Nucleus accumbens (tissue), 56 donors: ENCODE measurements at places on chromosomes 5 and 9.
A peak's percentile ranks its signal among the peaks of the same experiment; 100 is the strongest.

- no peak for DNase-seq
Measured at GRCh38 chr5:82265047-82265446, 13.1 kb downstream of the RPS23 start.

- DNase-seq, result no peak
Measured at GRCh38 chr9:33931326-33931725, 114.4 kb downstream of the UBE2R2 start.

DNA sequence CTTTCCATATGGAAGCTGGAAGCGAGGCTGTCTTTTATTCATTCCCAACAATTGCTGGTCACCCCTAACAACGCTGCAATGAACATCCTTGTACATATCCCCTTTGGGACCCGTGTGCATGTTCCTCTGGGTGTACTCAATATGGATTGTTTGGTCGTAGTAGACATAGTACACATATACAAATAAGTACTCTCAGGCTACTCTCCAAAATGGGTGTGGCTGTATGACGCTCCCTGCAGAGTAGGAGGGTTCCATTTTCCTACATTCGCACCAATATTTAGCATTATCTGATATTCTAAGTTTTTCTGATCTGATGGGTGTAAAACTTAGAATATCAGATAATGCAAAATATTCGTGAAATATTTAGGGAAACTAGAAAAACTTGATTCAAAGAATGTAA, 23.2 kb upstream of the NAA35 start:
- no peak for DNase-seq

GRCh38 chr9:122820490-122820845, 7.9 kb downstream of the PDCL start:
- no peak for DNase-seq

- no peak for DNase-seq
Measured at GRCh38 chr5:110345623-110346022, 380.8 kb downstream of the TMEM232 start.

DNA sequence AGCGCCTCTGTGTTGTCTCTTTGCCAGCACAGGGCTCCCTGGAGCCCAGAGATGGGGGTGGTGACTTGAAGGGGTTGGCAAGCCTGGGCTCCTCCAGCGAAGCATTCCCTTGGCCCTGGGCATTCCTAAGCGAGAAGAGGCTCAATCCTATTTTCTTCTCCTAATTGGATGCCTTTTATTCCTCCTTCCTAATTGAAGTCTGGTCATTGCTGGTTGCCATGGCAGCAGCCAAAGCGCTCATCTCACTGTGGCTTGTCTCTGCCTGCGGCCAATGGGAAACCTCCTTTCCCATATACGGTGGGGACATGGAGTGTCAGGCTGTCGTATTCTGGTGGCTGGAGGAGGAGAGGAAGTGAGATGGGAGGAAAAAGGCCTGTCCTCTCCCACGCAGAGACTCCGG, 52.3 kb upstream of the RARS1 start:
- peak; percentile 45 for DNase-seq

DNA sequence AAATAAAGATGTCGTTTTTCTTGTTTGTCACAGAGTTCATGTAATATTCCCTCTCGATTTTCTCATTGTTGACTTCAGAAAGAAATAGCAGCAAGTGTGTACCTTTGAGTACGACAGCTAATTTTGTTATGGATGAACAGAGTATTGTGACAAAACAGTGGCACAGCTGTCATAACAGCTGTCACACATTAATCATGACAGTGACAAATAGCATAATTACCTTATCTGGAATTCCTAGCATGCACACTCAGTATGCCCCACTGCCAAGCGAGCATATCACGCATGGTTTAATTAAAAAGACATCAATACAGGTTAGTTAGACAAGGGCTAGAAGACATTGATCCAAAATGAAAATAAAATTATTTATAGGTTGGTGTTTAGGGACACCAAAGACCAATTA, 375.1 kb downstream of the SPATA31D1 start:
- no peak for DNase-seq

DNA sequence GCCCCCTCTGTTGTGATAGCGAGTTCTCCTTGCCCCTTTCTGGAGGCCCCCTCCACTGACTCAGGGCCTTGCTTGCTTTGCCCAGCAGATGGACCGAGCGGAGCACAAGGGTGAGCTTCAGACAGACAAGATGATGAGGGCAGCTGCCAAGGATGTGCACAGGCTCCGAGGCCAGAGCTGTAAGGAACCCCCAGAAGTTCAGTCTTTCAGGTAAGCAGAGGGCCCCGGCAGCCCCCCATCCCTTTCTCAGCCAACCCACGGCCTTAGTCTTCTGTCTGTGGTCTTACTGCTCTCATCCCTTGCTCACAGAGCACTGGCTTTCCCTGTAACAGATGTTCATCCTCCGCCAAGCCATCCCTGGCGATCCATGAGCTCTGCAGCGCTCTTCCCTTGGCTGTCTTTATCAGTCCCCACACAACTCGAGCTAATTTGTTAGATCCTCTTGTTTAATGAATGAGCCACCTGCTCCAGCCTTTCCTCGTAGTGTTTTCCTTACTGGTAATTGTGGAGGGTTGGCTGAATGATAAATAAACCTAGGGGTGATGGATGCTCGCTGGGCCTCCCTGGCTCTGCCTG, 18.4 kb upstream of the RARS1 start:
- no peak for DNase-seq

GRCh38 chr5:96247097-96247701, 185.8 kb downstream of the PCSK1 start:
- DNase-seq, result no peak

DNA sequence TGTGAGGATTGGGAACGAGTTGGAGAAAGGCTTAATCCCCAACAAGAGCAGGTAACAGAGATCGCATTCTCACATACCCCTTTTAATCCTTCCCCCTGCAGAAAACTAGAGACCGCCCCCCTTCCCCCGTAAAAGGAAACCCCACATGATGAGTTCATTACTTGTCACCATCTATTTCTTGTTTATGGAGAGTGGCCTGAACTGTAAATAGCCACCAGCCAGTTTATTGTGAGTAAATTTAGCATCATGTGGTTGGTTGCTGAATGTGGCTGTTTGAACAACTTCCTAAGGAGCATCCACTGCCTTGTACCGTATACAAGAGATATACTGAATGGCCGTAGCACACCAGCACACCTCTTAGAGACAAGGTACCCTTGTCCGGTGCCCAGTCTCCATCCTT, 62.1 kb downstream of the TJP2 start:
- no peak for DNase-seq

GRCh38 chr9:133951265-133951664, 40.9 kb downstream of the VAV2 start:
- DNase-seq, result no peak

DNA sequence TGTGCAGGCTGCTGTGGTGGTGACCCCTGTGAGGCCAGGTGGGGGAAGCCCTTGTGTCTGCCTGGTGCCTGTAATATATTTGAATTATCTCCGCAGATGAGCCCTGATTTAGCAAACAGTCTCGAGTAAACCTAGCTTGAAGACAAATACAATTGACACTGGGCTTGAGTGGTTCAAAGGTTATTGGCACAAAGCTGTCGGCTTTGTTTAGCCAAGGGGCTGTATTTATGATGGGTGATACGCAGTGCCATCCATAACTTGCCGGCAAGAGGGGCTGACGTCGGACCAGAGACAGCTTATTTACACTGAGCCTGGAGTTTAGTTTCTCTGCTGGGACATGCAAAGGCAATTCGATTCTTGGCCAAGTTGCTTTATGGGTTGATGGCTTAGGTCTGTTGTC, 20.0 kb upstream of the PITX1 start:
- no peak for DNase-seq

DNA sequence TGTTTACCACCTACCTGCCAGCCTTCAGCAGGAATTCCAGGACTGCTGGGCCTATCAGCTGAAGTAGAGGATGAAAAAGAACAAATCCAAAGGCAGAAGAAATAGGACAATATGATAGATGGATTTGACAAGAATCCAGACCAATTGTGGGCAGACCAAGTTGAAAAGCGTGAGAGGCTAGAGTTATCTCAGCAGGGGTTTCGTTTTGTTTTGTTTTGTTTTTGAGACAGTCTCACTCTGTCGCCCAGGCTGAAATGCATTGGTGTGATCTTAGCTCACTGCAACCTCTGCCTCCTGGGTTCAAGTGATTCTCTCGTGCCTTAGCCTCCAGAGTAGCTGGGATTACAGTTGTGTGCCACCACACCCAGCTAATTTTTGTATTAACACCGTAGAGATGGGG, 113.2 kb downstream of the PALM2AKAP2 start:
- no peak for DNase-seq

DNA sequence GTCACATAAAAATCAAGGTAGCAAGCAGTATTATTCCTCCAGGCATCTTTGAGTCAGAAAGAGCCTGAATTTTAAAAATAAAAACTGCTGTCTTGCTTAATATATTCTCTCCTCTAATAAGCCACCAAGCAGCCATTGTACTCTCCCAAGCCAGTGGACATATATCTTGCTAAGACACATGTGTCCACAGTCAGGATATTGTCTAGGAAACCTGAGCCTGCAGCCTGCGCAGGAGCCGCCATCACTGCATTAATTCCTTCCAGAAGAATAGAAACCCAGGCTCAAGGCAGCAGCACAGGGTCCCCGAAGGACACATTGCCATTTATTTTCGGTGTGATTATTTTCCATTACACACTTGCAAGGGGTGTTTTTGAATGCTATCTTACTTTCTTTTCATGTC, 345.3 kb downstream of the ARHGEF28 start:
- no peak for DNase-seq

DNA sequence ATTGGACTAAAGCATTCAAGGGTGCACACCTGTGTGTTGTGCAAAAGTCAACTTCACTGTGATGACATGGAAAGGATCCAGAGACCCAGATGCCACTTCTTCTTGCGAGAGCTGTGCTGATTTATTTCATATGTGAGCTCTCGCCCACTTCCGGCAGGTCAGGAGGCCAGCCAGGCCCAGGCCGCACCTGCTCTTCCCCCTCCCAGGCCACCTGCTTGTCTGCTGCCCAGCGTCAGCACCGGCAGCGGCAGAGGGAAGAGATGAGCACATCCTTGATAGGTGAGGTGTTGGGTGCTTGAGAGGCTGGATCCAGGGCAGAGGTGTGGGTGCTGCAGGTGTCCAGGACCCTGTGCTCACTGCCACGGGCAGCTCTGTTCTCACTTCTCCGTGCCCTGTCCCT, 242.9 kb downstream of the FANCC start:
- no peak for DNase-seq

GRCh38 chr9:15010581-15010980, 100.4 kb upstream of the FREM1 start:
- DNase-seq, result no peak

GRCh38 chr5:53568871-53569270, 8.4 kb downstream of the NDUFS4 start:
- DNase-seq, result no peak

GRCh38 chr5:162274679-162275078, 207.1 kb downstream of the GABRG2 start:
- no peak for DNase-seq

- no peak for DNase-seq
Measured at GRCh38 chr5:155222393-155222792, 208.8 kb downstream of the KIF4B start.

DNA sequence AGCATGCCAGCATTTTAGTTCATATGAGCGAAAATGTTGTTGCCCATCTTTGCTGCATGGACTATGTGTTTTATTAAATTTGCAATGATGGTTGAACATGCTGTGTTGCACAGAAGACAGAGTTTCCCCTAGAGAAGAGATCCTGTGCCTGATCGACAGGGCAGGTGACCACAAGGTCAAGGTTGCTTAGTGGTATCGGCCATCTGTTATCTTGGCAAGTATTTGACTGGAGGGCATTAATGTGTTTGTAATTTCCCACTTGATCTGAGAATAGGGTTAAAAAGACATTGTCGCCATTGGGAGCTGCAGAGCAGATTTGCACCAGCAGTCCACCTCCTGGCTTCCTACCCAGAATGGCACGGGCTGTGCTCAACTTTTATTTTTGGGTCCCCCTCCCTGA, 1523.6 kb upstream of the WWC1 start:
- DNase-seq, result no peak

DNA sequence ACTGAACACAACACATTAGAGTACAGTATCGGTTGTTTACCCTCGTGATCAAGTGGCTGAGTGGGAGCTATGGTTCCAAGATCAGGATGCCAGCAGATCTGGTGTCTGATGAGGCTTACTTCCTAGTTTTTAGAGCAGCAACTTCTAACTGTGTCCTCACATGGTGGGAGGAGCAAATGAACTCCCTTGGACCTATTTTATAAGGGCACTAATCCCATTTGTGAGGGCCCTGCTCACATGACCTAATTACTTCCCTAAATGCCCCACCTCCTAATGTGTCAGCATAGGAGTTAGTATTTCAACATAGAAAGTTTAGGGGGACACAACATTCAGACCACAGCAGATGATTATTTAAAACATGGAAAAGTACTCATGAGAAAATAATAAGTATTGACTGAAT, 111.8 kb downstream of the GCNT1 start:
- DNase-seq, result no peak

GRCh38 chr9:113599646-113600022, 136.1 kb downstream of the RGS3 start:
- DNase-seq, result no peak

GRCh38 chr5:178189433-178189832, 2.3 kb upstream of the GMCL2 start:
- DNase-seq, result no peak

GRCh38 chr5:5615569-5615968, 193.1 kb downstream of the ICE1 start:
- DNase-seq, result no peak

- DNase-seq, result peak; percentile 71
Measured at GRCh38 chr5:42994555-42995359, 45.4 kb downstream of the ANXA2R start.

DNA sequence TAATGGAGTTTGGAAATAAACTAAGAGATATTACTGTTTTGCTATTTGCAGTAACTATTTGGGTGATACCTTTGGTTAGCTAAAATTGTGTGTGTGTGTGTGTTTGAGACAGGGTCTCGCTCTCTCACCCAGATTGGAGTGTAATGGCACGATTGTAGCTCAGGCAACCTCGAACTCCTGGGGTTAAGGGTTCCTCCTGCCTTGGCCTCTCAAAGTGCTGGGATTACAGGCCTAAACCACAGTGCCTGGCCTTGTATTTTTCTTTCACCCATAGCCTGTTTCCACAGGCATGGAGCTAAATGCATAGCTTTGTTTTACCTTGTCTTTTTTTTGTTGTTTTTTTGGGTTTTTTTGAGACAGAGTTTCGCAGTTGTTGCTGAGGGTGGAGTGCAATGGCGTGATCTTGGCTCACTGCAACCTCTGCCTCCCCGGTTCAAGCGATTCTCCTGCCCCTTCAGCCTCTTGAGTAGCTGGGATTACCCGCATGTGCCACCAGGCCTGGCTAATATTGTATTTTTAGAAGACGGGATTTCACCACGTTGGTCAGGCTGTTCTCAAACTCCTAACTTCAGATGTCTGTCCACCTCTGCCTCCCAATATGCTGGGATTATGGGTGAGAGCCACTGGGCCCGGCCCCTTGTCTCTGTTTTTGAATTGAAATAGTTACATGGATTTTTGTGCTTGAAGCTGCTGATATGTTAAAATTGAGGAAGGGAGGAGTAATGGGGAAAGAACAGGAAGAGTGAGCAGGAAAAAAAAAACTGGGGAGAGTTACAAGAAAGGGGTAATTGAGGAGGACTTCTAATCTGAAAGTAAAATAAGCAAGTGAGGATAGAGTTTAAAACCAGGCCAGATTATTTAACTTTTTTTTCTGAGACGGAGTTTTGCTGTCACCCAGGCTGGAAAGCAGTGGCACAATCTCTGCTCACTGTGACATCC, 5.7 kb downstream of the GPBP1 start:
- DNase-seq, result no peak

GRCh38 chr5:151775025-151775606, 3.4 kb downstream of the G3BP1 start:
- no peak for DNase-seq

- no peak for DNase-seq
Measured at GRCh38 chr9:133948561-133949485, 43.3 kb downstream of the VAV2 start.
